ENCODE measurements at places on chromosomes 13 and 19. TPM values are rescaled to one million over a fixed set of nuclear protein-coding genes. Genes with fewer than 3 reads are reported as not detected.

Gene ZNF701
- 0.18 TPM for total RNA-seq

Gene SGCG
- total RNA-seq: not detected

Gene FBXL12
- total RNA-seq: 13.6 TPM

Gene ANGPTL8
- total RNA-seq: not detected

Gene EML2
- total RNA-seq: 21.3 TPM

Gene GRIN3B
- total RNA-seq: 1.5 TPM

Gene KLK13
- total RNA-seq: not detected

Gene CYP2A6
- total RNA-seq: not detected

Gene RNF225
- total RNA-seq: 0.23 TPM

Gene ZNF69
- total RNA-seq: not detected

Gene ZNF793
- total RNA-seq: 0.03 TPM

Gene GPR12
- not detected for total RNA-seq

Gene TNFRSF19
- total RNA-seq: 3.1 TPM

Gene KIR2DL4
- not detected for total RNA-seq

Gene FFAR2
- total RNA-seq: not detected

Gene KIRREL2
- total RNA-seq: 0.57 TPM

Gene PROZ
- not detected for total RNA-seq

Gene ZNF625
- total RNA-seq: not detected

Gene LIN37
- 22.7 TPM for total RNA-seq

Gene CEACAM16
- total RNA-seq: 0.14 TPM

Gene ZNF471
- total RNA-seq: not detected
